Fibroblast of skin of left quadriceps (primary cell): ENCODE measurements at places on chromosomes 1 and 21.

DNA sequence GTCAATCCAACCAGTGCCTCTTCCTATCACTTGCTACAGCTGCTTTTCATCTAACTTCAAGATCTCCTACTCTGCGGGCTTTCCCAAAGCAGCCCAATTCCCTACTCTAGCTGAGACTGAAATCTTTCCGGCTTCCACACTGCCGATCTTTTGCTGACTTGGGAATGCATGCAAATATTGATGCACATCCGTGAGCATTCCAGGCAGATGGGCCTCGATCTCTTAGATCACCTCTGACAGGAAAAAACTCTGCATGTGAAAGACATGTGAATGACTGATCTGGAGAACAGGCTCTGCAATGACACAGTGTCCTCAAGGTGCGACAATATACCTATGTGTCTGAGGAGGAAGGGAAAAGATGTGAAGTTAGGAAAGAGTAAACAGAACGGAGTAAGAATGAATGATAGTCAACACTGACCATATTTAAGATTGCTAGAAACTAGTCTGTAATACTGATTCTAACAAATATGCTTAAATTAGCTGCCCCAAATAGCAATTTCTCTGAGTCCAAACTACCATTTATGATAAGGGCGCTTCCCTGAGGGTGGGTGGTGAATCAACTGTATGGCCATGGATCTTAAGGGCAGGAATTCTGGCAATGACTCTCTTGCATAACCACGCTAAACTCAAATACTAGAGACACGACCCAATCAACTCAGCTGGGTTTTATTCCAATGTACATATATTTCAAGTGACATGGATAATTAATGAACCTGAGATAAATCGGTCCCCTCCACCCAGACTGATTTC, 8.4 kb downstream of the TAF5L start:
- DNase-seq = no peak

DNA sequence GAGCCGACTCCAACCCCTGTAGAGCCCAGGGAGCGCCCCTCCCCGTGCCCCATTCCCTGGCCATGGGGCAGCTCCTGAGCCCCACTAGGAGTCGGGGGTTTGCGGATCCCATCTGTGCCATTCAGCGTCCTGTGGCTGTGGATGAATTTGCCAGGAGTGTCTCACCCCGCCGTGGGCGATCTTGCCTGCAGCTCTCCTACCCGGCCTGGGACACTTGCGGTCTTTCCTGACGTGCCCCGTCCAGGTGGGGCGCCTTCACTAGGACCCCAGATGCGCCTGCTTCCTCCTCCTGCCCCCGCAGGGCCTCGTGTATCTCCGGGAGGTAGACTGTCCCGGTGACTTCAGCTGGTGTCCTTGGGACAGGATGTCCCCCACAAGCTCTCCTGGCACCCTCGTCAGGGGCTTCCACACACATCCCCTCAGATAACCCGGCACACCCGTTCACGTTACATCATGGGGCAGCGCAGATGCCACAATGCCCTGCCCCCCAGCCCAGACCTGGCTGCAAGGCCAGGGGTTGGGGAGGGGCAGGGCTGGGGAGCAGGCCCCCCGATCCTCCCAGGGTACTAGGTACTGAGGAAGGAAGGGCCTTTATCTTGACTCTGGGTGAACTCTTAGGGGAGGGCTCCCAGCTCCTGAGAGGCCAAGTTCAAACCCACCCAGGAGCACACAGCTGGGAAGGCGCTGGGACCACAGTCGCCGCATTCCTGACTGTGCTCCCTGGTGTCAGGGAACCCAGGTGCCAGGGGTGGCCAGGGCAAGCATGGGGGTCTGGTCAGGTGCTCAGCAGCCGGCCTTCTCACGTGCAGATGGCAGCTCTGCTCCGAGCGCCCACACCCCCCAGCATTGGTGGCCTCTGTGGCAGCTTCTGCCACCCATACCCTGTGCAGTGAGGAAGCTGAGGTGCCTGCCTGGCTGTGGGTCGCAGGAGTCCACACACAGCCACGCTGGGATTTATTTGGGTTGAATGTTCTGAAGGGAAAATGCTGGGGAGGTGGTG, 53.4 kb upstream of the COL6A1 start:
- no peak for DNase-seq

GRCh38 chr1:10530756-10531495, 56.2 kb downstream of the PEX14 start:
- no peak for DNase-seq

- DNase-seq = no peak
Observed at GRCh38 chr1:219833214-219833815, 95.0 kb downstream of the SLC30A10 start.

- DNase-seq = peak; percentile 66
Observed at GRCh38 chr1:92184632-92185031, 33.1 kb upstream of the C1orf146 start.

- peak; percentile 99 for DNase-seq
Observed at GRCh38 chr1:234544087-234544579, 65.2 kb upstream of the TARBP1 start.

DNA sequence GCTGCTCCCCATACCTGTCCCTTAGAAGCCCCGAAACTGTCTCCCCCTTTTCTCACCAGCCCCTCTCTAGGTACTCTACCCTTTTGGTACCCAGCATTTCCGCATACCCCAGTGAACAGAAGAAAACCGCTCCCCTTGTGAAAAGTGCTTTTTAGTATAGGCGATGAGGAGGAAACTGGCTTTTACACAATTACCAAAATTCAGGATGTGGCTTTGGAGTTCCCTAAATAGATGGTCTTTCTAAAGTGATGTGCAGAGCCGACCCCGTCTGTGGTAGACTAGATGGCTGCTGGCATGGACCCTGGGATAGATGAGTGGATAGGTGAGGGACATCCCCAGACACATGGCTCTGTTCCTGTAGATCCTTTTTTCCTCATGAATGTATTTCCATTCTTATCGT, 2.6 kb upstream of the PER3 start:
- no peak for DNase-seq

DNA sequence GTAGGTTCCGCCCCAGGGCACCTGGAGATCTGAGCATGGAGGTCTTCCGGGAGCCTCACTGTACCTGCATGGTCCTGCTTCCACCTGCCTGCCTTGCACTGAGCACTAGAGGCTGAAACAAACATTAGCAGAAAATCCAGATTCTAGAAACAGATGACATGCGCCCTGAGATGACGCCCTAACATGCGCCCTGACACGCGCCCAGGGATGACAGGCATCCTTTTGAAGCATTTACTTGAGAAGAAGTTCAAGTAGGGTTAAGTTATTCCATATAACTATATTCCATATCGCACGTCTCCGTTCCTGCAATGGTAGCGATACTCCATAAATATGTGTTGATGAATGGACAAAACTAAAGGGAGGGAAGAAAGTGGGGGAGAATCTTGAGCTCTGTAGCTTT, 13.7 kb downstream of the ACTA1 start:
- DNase-seq = no peak

GRCh38 chr1:109491372-109491771, 2.5 kb upstream of the CYB561D1 start:
- DNase-seq = no peak

GRCh38 chr1:13683206-13683605, 16.8 kb upstream of the PRDM2 start:
- DNase-seq = no peak

- no peak for DNase-seq
Observed at GRCh38 chr1:72006092-72006491, 276.2 kb downstream of the NEGR1 start.

DNA sequence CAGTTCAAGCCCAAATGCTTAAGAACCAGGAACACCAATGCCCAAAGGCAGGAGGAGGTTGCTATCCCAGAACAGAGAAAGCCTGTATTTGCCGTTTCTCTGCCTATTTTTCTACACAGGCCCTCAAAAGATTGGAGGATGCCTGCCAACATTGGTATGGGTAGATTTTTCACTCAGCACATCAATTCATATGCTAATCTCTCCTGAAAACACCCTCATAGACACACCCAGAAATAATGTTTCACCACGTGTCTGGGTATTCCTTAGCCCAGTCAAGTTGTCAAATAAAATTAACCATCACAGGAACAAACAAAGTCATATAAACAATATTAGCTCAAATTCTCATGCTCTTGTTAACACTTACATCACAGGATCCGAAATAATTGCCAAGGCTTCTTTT, 121.9 kb downstream of the RGS21 start:
- no peak for DNase-seq

GRCh38 chr1:119294199-119294598, 74.4 kb upstream of the HAO2 start:
- no peak for DNase-seq

DNA sequence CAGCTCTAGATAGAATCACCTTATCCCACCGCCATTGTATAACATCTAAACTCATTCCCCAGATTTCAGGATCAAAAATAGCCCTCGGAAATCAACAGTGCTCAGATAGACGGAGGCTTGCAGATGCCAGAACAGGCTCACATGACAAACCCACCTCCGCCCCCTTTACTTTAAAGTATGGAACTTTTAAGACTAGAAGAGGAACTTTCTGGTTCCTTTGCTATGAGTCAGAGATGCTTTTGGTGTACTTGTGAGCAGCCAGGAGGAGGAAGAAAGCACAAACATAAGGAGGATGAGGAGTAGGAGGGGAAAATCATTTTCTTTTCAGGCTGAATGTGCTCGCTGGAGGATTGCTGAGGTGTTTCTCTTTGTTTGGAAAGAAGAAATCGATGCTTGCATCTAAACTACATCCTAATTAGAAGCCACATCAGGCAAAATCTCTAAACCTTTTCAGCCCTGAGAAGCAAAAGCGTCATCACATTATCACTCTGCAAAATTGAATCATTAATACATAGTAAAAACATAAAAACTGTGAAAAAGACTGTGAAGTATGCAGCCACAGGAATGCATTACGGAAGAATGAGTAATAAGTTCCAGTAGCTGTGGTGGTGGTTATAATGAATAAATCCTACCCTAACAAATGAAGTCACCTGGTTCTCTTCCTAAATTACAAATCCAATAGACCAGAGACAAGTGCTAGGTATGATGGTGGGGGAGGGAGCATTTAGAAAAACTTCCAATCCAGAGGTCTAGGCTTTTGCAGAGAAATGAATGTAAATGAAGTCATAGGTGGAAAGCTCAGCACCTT, 251.3 kb downstream of the KCNH1 start:
- peak; percentile 24 for DNase-seq

DNA sequence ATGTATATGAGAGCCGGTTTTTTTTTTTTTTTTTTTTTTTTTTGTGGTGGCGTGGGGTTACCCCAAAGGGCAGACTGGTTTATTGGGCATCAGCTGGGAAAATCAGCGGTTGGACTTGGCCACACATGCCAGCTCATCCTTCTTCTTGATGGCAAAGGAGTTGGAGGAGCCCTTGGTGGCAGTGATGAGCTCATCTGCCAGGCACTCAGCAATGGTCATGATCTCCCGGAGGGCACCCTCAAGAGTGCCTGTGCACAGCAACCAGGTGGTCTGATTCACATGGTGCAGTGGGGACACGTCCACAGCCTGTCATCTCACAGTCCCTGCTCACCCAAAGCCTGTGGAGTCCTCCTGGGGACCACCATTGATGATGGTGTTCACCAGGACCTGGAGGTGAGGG, 62.0 kb downstream of the MRPS6 start:
- no peak for DNase-seq

DNA sequence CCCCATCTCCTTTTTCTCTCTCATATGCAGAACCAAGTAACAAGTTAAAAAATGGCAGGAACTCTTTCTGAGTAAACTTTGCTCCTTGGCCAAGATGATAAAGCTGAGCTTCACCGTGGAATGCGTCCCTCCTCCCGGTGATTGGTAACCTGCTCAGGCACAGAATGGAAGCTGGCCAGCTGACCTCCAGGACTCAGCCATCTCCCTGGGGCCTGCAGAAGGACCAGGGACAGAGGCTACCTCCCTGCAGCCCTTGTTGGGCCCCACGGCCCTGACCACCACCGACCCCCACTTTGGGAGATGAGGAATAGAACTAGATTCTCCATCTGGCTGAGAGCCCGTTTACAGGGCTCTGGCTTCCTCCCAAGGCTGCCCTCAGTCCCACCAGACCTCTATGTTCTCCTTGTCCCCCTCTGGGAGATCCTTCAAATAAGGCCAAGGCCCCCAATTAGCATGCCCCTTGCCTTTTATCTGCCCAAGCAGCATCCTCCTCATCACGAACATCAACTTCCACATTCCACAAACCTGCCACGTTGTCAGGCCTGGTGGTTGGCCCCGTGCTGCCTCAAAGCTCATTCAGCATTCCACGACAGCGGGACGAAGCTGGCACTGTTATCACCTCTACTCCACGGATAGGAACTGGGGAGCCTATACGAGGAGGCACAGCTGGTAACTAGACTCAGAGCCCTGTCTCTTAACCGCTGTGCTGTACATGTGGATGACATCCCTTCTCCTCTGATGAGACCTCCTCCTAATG, 74.2 kb downstream of the CD34 start:
- no peak for DNase-seq

DNA sequence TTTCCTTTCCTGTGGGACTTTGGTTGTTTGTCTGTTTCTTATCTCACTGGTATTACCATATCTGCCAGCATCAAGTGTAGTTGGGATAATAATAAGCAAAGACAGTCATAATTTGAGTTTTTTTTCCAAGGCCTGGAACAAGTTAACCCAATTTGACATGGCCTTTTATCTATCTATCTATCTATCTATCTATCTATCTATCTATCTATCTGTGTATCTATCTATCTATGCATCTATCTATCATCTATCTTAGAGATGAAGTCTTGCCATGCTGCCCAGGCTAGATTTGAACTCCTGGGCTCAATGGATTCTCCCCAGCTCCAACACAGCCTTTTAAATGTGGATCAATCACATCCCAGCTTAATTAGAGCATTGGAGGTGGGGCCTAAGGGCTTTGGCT, 174.1 kb upstream of the CSF3R start:
- no peak for DNase-seq

DNA sequence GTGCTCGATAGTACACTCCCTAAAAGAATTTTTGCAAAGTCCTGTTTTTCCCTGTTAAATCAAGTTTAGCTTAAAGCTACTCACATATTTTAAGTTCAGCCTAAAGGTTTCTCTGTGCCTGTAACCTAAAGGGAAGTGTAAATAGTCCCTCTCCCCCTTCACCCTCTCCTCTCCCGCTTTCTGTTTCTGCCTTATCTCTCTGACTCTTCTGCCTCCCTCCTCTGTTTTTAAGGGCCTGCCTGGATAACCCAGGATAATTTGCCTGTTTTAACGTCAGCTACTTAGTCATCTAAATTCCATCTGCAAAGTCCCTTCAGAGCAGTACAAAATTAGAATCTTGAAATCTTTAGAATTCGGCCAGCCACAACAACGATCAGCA, 92.6 kb downstream of the NID1 start:
- DNase-seq = peak; percentile 64

DNA sequence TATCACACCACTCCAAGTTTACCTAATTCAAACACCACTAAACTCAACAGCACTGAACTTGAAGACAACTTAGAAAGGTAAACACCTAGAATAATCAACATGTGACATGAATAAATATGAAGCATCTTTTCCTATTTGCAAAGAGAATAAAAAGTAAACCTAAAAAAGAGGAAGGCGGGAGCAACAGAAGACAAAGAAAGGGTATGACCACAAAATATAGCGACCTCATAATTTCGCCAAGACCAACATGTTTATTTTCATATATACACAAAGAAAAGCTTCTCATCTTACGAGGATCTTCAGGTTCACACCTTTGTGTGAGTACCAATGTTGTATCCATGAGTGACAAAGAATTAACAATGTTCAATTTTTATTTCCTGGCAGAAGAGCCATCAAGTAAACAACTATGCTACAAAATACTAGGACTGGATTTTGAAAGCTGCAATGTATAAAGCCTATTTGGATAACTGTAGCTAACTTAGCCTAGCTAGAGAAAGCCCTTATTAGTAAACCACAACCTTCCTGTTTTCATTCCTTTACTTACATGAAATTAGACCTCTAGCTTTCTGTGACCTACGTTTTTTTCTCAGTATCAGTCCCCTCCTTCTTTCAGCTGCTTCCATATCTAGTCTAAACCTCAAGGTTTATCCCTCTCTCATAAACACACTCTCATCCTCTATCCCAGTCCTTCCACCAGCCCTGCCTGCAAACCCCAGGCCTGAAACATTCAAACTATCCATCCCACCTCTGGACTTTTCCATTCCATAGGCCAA, 21.3 kb upstream of the PHTF1 start:
- no peak for DNase-seq
